Upper lobe of left lung (tissue), 6 donors: ENCODE measurements at places on chromosomes 6 and 20.

GRCh38 chr20:41366546-41367392 lies at the start of gene EMILIN3:
Gene EMILIN3 (minus strand): TSS chr20:41366818. CDS start chr20:41366634, 184 bp downstream.
- DNase-seq = no peak

DNA sequence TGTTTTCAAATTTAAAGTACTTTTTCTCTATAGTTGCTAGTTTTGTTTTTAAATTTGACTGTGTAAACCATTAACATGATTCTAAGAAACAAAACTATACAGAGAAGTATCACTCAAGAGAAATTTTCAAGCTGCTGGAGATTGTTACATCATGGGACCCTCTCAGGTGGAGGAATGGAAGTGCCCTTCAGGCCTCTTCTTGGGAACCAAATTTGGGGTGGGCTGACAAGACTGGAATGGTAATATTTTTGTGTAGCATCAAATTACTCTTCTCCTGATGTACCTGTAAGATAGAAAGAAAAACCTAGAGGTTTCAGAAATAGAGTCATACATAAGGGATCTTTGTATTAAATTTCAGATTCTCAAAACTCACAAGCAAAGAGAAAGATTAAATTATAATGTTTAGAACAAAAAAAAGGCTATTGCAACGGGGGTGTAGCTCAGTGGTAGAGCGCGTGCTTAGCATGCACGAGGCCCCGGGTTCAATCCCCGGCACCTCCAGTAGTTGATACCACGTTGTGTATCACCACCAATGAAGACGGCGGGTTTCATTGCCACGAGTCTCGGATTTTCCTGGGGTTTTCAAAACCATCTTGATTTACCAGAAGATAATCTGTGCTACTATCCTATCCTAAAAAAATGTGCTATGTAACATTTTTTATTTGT lies 193.7 kb downstream of the GPX5 start:
- no peak for DNase-seq

DNA sequence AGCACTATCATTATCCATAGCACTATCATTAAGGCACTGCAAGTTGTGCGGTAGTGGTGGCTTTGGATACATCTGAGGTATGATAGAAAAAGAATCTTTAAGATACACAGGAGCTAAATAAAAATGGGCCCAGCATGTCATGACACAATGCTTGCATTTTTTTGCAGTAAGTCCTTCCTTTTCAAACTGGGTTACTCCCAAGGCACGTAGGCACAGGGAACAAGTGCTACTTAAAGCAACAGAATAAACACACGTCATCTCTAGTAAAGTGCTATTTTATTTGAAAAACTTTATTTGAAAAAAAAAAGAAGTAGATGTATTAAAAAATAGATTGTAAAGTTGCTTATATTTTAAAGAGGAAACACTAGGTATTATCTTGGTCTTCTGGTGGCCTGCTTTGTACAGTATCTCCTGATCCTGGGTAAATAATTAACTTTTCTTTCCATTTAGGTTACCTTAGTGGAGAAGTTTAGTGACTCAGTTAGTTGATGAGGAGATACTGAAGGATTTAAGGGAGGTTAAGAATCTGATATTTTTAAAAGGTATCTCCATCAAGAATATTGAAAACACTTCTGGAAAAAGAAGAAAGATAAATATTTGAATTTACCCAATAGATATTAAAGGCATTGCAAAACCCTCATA lies 129.6 kb downstream of the EDN1 start:
- DNase-seq = peak; percentile 33

GRCh38 chr20:44720997-44721784 lies 6.0 kb downstream of the CCN5 start:
- no peak for DNase-seq

DNA sequence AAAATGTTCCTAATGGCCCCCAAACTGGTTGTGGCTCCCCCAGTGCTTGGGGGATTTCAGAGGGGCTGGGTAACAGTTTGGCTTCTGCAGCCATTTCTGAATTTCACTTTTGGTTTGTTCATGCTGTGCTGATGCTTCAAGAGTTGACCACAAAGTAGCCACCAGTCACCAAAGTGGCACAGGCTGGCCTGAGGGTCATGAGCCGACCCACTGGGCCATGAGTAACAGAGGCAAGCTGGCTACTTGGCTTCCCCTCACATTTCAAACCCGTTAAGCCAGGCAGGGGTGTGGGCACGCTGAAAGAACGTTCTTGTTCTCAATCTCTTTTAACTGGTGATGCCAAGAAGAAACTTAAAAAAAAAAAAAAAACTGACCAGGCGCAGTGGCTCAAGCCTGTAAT lies 15.1 kb upstream of the NXT1 start:
- no peak for DNase-seq

DNA sequence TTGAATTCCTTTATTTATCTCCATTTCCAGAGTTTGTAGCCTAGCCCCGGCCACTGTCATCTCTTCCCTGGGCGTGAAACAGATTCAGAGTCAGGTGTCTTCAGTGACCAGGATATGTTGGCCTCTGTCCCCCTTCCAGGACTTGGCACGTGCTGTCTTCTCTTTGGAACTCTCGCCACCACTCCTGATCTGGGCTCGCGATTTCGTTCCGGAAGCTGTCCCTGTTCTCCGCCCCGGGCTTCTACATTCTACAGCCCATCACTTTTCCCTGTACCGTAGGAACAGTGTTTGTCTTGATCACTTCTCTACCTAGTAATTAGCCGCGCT lies 739 bp downstream of the GSS start:
- DNase-seq = no peak

- no peak for DNase-seq
These were observed 78.3 kb downstream of the TBX18 start for GRCh38 chr6:84685983-84686584.

- no peak for DNase-seq
These were observed 45.4 kb downstream of the FIG4 start for GRCh38 chr6:109736273-109737025.

- no peak for DNase-seq
These were observed 52.0 kb downstream of the LGSN start for GRCh38 chr6:63267828-63268227.

DNA sequence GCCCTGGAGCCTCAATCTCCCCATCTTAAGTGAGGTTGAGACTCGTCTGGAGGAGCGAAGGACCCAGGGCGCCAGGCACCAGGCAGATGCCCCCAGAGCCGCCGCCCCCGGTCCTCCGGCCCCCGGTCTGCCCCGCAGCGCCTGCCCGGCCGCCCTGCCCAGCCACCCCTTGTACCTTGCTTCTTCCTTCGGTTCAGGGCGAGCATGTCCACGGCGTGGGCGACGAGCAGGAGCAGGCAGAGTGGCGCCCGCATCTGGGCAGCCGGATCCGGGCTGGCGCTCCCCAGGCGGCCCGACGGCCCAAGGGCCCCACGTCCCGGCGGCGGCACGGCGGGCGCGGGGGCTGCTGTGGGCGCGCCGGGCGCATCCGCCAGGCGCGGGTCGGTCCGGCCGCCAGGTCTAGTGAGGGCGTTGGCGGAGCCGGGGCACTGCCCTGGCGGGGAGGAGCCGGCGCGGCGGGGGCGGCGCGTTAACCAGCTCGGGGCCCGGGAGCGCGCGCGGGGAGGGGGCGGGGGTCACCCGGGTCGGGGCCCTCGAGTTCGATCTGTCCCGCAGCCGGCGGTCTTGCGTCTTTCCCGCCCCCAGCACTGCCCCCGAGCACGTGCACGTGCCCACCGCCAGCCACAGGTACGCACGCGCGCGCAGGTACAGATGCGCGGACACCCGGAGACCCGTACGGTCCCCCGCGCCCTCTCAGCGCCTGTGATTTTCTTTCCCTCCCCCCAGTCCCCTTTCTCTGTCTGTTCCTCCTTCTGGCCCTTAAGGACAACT lies at the start of gene RSPO4:
TSS of gene RSPO4 (minus strand) at position 401 of the 771 bp plus-strand sequence. CDS start at position 254, 147 bp downstream.
- DNase-seq = peak; percentile 86

DNA sequence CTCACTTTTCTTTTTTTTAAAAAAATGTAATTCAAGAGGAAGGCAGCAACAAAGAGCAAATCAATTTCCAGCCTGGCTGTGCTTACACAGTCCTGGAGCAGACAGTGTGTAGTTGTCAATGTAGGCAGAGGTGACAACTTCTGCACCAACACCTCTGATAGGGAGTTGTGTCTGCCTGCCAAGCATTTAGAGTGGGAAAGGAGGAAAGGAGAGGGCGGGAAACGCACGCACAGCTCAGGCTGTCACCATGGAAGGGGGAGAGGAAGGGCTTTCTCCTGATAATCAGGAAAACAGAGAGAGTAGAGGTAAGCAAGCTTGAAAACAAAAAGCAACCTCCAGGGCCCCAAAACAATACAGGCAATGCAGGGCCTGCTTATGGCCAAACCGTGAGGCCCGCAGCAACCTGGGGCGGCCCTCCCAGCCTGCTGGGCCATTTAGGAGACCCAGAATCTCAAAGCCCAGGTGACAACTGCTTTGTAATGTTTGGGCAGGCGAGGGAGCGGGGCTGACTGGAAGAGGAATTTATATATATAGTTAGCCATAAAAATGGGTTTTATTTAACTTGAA lies 41.5 kb upstream of the GFOD1 start:
- DNase-seq = no peak

DNA sequence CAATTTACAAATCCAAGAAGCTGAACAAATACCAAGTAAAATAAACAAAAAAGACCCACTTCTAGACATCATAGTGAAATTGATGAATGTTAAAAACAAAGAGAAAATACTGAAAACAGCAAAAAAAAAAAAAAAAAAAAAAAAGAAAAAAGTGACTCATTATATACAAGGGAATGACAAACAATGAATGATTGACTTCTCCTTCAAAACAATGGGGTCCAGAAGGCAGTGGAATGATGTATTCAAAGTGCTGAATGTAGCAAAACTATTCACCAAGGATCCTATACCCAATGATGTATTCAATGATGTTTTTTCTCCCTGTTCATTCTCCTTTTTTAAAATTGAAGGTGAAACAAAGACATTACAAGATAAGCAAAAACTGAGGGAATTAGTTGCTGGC lies 650.0 kb downstream of the UTRN start:
- DNase-seq = no peak

- no peak for DNase-seq
These were observed 86.1 kb upstream of the BACH2 start for GRCh38 chr6:90382760-90383159.

- no peak for DNase-seq
These were observed 168.9 kb upstream of the JARID2 start for GRCh38 chr6:15077006-15077405.

GRCh38 chr20:36541227-36541767 lies at the start of gene MYL9:
Gene MYL9 (plus strand): TSS chr20:36541519. CDS start chr20:36544885, 3,366 bp downstream.
- peak; percentile 94 for DNase-seq

GRCh38 chr6:3188262-3188661 lies 30.9 kb upstream of the TUBB2A start:
- DNase-seq = no peak

DNA sequence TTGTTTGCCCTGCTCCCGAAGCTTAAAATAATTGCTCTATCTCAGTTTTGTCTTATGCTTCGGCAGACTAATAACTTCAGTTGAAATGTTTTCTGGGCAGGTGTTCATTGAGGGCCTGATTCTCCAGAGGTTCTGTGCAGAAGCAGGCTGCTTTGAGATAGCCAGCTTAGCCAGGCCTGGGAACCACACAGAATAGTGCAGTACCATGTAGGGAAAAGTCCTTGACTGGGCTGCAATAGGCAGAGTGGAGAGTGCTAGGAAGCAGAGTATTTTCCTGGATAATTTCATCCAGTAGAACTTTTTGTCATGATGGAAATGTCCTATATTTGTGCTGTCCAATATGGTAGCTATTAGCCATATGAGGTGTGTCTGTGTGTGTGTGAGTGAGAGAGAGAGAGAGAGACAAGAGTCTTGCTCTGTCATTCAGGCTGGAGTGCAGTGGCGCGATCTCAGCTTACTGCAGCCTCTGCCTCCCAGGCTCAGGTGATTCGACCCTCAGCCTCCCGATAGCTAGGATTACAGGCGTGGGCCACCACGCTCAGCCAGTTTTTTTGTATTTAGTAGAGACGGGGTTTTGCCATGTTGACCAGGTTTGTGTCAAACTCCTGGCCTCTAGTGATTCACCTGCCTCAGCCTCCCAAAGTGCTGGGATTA lies 15.9 kb downstream of the TOP1 start:
- DNase-seq = no peak

DNA sequence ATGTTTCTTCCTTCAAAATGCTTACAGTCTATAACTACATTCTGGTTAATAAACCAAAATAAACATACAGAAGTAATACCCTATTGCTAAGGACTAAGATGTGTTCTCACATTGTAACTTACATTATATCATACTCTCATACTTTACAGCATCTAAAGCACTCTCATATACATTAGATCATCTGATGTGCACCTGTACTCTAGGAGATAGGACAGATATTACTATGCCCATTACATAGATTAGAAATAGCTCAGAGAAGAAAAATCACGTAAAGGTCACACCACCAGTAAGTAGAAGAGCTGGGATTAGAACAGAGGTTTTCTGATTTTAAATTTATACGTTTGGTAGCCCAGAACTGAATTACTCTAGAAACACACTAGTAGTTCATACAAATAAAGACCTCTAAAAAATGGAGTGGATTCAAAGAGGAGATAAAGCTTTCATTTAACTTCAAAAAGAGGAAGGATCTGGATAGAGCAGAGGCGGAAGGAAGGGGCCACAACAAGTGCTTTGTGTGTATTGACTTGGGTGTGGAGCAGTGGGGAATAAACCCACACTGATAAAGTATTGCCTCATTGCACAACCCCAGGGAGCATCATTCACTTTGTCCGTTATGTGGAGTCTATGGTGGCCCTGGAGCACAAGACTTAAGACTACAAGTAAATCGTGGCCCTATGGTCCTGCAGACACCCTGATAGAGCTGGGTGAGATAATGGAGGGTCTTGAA lies 30.9 kb downstream of the SLC2A12 start:
- no peak for DNase-seq

DNA sequence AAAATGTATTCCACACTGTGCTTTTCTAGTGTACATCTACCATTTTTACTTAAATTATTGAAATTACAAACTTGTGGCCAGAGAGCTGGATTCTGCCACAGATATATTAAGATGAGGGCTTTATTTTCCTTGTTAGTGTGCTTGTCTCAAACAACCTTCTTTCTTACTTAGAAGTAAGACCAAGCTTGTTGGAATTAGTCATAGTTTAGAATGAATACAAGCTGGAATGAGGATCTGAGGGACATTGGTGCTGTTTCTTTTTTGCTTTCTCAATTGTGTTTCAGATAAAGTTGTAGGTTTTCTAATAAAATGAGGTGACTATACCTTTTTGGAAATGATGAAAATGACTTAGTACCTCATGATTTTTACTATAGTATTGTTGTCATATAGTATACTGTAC lies 40.3 kb downstream of the UBR2 start:
- no peak for DNase-seq

DNA sequence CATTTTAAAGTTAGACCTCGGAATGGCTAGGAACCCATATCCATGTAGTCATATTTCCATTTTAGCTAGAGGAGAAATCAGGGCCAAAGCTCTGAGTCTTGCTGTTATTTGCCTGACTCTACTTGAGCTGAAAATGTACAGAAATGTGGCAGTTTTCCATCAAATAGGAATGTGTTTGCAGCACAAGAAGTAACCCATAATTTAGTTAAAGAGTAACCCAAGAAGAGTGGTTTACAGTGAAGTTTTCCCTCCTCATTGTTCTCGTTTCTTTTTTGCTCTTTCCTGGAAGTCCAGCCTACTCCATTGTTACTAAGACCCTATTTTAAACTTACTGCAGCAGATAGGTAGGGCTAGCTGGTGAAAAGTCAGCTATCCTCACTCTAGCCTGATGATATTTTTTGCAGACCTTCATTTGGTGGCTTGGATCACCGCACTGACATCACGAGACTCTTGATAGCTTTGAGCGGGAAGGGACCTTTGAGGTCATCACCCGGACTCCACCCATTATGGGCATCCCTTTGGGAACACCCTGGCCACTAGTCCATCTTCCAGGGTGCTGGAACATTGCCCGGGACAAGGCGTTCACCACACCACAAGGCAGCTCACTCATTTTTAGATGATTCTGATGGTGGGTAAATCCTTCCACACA lies 28.0 kb upstream of the ADGRF5 start:
- peak; percentile 88 for DNase-seq

- no peak for DNase-seq
These were observed 21.8 kb upstream of the LTV1 start for GRCh38 chr6:143821359-143821758.

- DNase-seq = no peak
These were observed 25.7 kb downstream of the SLC2A4RG start for GRCh38 chr20:63765082-63765873.
